Stimulated activated CD4-positive, alpha-beta T cell treated with anti-CD3 and anti-CD28 coated beads, Interleukin-1b, Interleukin-23, amount 100 ng/mL, for 24 hours (primary cell): ENCODE measurements at places on chromosomes 3 and 15.
A peak's percentile ranks its signal among the peaks of the same experiment; 100 is the strongest.

DNA sequence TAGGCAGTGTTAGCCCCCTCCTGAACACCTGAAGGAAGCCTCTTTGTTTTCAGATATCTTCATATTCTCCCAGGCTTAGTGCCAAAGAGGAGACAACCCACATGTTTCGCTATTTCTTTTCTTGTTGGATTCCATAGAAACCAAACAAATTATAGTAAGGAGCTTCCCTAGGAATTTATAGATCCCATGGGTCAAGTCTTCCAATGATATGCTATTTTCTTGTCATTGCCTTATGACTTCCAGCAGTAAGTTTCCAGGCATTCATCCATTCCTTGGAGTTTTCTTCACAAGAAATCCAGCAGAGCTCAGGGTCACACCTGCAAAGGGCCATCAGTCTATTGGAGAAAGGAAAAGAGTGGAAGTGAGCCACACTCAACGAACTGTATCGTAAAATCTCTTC, 9.9 kb upstream of the KCNMB2 start:
- no peak for DNase-seq

DNA sequence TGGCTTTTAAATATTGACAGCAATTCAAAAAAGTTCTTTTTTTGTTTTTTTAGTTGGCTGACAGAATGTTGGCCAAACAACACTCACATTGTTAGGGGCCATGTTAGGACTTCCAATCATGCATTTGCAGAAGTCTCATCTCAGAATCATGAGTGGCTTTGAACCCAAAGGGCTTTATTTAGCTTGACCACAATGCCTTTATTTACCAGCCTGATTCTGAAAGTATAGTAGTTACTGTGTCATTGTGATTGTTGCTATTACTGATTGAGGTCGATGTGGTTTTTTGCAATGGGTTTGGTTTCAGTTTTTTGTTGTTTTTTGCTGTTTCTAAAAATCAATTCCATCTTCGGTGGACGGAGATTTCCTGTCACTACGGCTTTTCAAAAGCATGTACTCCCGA, 7.2 kb downstream of the GLDN start:
- DNase-seq: no peak

DNA sequence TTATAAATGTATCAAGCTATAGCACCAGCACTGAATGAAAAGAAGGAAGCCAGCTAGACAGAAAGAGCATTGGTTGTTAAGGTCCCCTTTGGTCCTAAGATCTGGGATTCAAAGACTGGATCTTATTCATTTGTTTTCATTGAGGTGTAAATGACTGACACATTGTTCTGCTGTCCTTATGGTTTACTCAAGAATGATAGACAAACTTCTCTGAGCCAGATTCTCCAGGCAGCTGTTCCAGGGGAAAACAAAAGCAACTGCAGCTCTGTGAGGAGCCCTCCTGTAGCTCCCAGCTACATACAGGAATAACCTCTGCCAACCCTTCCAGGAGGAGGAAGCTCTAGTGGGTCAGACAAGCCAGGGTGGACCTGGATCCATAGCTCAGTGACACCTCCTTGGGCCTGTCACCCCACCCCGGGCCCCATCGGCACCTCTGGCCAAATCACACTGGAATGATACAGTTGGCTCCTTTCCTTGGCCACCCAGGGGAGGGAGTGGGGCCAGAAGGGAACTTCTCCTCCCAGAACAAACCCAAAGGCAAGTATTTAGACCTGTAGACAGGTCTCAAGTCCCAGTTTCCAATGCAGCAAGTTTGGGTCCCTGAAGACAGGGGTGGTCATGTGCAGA, 57.8 kb downstream of the ZNF621 start:
- DNase-seq: no peak

- no peak for DNase-seq
These were observed 228.6 kb upstream of the CMC1 start for GRCh38 chr3:28012830-28013229.

DNA sequence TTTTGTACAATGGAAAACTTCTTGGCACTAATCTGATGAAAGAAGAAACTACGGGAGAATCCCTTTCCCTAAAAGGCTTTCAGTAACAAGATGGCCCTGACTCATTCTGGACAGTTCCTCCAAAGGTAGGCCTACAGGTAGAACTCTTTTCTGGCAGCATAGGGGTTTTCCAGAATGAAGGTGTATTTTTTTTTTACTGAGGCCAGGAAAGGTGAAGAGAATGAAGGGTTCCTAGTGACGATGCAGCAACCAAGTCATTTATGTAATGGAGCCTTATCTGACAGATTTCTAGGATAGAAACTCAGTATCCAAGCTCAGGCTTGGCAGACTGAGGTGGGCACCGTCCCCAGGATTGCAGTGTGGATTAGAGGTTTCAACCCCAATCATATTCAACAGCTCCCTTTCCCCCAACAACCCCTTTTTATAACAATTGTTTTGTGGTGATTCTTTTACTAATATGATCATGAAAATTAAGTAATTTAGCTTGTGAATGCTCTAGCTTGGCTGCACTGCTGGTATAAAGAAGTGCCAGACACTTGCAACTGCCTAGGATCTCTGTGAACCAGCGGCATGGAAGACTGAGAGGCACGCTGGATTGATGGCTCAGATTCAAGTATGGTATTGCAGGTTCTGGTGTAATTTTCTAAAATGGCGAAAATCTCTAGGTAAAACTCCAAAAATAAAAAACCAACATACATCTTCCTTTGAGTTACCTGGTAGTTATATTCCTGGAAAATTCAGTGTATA, 8.7 kb upstream of the TRIM69 start:
- no peak for DNase-seq

DNA sequence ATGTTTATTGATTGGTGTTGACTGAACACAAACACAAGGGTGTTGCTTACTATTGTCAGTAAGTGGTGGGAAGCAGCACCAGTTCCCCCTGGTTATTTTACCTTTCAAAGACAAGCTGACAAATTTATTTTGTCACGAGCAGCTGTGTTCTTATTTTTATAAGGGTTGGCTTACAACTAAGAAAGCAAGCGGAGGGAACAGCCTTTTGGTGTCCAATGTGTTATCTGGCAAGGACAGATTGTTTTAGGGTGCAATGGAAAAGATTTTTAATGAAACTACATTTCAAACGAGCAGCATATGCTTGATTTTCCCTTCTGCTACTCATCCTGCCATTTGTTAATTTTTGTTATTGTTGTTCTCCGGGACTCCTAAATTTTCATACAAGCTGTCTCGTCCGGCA, 920.6 kb upstream of the CFAP20DC start:
- DNase-seq: no peak

DNA sequence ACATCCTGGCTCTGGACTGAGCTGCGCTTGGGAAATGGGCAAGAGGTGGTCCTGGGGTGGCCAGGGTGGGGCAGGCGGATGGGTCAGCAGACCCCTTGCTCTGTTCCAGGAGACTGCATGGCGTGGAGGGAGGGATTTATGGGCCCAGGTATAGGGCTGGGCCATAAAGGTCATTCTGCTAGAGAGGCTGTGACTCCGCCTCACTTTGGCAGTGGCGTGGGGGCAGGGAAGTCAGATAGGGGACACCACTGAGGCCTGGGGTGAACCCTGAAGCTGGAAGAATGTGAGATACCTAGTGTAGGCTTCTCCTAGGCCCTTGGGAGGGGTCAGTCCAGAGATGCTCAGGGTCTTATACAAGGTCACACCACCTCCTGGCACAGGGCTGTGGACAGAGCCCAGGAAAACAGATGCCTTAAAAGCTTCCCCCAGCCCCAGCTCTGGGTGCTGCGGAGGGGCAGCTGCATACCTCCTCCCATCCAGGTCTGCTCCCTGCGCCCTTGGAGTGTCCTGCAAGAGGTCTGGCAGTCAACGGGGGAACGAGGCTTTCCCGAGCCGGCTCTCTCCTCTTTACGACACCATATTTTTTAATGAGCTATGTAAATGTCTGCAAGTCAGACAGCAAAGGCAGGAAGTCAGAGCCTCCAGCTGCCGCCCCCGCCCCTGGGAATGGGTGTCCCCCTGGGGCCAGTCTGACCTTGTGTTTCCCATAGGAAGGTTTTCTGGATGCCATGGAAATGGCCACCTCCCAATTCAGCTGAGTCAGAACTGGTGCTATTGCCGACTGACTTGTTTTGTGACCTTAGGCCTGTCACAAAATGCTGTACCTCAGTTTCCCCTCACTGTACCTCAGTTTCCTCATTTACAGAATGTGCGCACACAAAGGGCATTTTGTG, 26.3 kb downstream of the LINGO1 start:
- DNase-seq: no peak

GRCh38 chr3:185162634-185163033, 9.8 kb upstream of the C3orf70 start:
- DNase-seq: no peak

DNA sequence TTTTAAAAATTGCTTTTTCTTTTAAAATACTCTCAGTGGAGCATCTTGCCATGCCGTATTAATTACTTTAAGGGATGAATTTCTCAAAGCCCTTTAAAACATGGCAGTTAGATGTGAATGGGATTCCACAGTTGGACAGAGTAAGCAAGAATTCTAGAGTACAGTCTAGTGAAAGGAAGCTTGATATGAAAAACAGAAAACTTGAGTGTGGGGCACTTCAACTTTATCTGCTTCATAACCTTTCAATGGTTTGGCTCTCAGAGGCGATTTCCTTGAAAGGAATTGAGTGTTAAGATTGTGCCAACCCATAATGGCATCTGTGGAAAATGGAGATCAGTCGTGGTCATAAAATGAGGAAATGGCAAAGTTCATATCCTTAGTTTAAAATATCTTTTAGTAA, 127.7 kb upstream of the SAMMSON start:
- DNase-seq: no peak

- DNase-seq: no peak
These were observed 86.0 kb upstream of the VEPH1 start for GRCh38 chr3:157589211-157589610.

- DNase-seq: no peak
These were observed 59.6 kb downstream of the MAGI1 start for GRCh38 chr3:65979162-65979561.

DNA sequence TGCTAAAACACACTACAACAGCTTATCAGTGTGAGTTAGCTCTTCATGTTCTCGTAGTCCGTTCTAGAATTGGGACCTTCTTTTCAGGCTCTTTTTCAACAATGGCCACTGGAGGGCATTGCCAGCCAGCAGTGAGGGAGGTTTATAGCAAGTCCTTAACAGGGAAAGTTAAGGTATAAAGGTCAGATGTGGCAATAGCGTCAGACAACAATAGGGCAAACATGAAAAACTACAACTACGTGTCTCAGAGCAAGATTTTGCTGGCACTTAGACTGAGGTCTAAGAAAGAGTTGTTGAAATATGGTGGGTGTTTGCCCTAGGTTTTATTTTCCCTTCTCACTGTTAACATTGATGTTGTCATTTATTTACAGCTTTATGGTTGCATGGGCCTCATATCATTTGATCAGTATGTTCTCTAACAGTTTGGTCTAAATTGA, 161.4 kb downstream of the GMNC start:
- no peak for DNase-seq

DNA sequence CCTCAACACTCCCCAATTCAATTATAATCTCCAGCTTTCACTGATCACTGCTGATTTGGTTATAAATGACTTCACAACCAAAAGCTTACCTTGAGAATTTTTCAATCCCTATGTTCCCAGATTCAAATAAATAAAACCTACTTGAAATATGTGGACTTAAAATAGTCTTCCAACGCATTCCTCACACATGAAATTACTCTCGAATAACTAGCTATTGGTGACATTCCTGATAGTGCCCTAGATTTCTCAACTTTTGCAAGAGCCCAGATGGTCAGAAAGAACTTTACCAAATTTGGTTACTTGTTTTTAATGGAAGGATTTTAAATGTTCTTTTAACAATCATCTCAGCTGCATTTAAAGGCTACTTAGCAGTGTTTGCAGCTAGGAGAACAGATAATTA, 605.5 kb downstream of the FHIT start:
- DNase-seq: no peak

DNA sequence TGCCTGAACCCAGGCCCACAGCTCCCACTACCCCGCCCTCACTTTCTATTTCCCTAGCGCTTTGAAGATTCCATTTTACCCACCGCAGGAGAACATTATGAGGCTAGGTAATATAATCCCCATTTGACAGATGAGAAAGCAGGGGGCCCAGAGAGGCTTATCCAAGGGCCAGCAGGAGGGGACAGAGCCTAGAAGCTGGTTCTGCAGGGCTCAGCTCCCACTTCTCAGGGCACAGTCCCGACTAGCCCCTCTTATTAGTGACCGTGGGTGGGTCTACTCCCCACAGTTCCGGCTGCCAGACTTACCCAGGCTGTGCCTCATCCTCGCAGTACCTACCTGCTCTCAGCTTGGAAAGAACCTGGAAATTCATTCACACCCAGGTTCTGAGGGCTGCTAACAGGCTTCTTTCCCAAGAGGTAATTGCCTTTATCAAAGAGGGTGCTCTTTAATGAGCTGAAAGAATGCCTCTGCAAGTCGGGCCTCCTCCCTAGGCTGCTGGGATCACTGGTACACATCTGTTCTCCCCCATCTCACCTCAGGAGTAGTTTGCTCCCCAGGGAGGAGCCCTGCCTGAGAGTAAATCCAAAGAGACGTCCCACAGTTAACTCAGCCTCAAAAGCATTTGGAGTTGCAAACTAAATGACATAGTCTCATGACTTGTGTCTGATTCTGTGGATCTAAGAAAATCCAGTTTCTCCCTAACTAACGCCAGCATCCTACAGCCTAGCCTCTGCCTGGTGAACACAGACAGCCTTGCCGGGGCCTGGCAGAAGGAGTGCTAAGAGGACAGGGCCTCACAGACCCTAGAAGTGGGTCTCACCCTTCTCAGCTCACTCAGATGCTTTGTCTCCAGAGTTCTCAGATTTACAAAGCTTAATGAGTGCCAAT, 125.0 kb downstream of the CHSY1 start:
- peak; percentile 9 for DNase-seq

- DNase-seq: no peak
These were observed 24.0 kb downstream of the STX19 start for GRCh38 chr3:94004301-94004910.

- no peak for DNase-seq
These were observed 44.1 kb downstream of the LIPC start for GRCh38 chr15:58475573-58476524.

DNA sequence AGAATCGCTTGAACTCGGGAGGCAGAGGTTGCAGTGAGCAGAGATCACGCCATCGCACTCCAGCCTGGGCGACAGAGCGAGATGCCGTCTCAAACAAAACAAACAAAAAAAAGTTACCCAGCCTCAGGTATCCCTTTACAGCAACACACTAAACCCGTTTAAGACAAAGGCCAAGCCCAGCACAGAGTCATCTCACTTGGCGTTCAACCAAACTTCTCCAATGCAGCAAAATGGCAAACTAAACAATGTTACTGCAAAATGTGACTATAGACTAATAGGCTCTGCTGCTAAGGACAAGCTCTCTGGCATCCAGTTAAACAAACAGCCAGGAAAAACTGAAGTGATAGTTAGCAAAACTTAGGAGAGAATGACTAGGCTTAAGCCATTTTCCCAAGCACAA, 6.4 kb upstream of the FAM219B start:
- DNase-seq: no peak

DNA sequence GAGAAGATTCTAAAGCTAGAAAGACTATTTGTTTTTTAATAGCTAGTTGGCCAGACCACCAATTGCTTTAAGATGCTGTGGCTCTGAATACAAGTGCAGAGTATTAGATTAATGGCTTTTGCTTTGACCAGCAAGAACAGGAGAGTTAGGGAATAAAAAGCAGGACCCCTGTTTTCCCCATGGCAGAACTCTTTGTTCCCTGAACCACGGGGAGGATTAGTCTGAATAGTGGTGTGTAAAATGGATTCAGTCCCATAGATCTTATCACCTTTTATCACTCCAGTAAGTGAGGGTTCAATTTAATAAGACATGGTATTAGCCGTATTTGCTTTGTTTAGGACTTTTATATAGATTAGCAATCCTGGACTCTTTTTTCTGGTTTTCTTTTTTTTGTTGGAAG, 562.6 kb upstream of the DPPA4 start:
- no peak for DNase-seq

- DNase-seq: no peak
These were observed 24.6 kb downstream of the TRA2B start for GRCh38 chr3:185912929-185913901.
